Activated CD4-positive, alpha-beta T cell treated with anti-CD3 and anti-CD28 coated beads, Interleukin-2, amount 50 U/mL, for 24 hours (primary cell): ENCODE measurements at places on chromosomes 4 and X.

- no peak for DNase-seq
Measured at GRCh38 chrX:43000121-43000520, 222.2 kb upstream of the PPP1R2C start.

DNA sequence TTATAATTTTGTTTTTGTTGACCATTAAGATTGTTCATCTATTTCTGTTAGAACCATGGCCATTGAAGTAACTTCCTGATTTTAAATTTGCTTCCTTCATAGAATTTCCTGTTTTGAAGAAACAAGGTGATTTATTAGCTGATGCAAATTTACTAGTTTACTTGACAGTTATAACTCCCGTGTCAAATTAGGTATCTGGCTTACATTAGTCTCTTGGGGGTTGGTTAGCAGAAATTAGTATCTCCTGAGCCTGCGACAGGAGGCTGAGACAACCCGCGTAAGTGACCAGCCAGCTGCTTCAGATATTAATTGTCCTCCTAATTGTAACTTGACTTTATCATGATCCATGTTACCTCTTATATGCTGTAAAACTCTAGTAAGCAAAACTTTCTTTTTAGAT lies 154.3 kb downstream of the CFAP299 start:
- DNase-seq = no peak

- DNase-seq = no peak
Measured at GRCh38 chr4:93747220-93747619, 81.3 kb upstream of the ATOH1 start.

DNA sequence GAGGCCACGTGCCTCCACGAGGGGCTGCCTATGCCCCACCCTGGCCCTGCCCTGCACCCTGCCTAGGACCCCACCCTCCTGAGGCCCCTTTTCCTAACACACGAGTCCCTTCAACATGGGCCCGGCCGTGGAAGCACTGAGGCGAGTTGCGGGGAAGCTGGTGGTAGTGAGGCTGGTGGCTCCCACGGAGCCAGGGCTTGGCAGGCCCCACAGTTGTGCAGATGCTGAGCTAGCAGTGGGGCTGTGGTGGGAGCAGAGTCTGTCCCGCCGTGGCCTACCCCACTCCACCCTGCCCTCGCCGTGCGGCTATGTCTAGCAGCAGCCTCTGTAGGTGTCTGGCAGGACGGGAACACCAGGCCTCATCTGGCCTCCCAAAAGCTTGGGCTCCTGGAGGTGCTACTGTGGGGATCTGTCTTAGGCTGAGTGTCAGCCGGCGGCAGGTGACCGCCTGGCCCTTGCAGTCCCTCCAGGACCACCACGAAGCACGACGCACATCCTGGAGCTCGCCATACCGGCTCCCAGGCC lies 18.8 kb downstream of the TACC3 start:
- DNase-seq = no peak
